ENCODE measurements at places on chromosomes 1 and 21.

DNA sequence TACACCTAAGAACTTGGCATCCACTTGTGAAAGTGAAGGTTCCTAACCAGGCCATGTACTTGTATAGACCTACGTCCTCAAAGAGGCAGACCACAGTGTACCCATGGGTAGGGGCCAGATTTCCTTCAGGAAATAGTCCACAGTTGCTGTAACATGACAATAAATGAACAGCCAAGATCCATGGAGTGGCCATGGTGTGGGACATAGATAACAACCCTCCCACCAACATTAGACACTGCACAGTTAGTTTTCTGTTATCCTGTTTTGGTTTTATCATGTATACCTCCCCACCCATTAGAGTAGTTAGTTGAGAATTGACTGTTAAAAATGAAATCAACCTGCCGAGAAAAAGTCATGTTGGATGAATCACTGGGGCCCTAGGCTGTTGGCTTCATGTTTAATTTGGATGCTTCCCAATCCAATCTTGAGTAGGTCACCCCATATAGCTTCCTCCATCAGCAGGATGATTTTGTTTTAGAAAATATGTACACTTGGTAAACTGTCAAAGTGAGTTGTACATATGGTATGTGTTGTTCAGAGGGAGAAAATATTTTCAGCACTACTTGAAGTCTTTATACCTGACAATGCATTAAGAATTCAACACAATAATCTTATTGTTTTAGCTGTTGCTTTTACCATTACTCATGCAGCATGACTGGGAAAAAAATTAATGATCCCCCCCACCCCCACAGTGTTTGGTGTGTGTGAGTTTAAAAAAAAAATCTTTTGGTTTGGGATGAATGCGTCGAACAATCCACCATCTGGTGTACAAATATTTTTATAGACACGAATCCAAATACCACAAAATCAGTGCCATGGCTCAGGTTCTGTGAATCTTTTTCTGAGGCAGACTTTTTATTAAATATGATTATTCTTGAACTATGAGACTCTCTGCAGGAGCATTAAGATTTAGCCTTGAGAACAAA is 88.3 kb upstream of the ARHGAP29 start:
- DNase-seq: peak; percentile 99

DNA sequence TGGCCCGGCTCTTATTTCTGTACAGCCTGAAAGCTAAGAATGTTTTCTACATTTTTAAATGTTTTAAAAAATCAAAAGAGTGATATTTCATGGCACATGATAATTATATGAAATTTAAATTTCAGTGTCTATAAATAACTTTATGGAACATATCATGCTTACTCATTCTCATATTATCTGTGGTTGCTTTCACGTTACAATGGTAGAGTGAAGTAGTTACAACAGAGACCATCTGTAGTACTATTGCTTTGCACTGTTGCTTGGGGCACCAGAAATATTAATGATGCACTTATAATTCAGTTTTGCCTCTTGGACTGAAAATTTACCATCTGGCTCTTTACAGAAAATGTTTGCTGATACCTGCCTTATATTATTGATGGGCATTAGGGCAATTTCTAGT is 481.6 kb downstream of the PLPP3 start:
- DNase-seq: no peak

DNA sequence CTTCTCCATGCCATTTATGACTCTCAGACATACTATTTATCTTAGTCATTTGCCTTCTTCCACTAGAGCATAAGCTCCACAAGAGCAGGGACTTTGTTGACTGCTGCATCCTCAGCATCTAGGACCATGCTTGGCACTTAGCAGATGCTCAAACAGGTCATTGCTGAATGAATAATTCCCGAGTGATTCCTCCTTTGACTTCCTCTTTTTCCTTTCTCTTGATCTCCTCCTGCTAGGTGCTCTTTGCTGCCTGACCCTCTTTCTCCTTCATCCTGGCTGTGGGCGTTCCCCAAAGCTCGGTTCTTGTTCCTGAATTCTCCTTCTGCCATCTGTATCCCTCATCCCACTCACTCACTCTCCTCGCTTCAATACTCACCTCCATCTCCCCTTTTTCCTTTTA is 23.5 kb downstream of the SYT6 start:
- DNase-seq: no peak

DNA sequence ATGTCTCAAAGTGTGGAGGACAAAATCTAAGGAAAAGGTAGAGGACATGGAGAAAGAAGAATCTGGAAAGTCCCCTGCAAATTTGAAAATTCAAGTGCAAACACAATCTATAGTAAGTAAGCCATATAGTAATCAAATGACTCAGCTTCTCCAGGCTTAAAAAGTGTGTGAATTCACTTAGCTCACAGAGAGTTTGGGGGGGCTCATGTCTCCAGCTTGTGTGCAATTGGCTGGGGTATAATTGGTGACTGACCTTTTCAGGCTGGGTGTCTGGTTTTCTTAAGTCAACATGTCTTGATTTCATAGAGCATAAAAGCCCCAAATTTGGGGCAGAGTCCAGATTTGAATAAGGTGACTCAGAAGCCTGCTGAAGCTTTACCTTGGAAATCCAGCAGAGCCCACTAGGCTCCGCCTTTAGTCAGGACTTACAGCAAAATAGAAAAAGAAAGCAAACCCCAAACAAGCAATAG is 8.6 kb downstream of the CLDN14 start:
- peak; percentile 17 for DNase-seq

Measured in fibroblast of skin of left biceps (primary cell).